ENCODE measurements at places on chromosomes 3 and 15. TPM values are rescaled to one million over a fixed set of nuclear protein-coding genes. Genes with fewer than 3 reads are reported as not detected.

Gene GPR176
- total RNA-seq = 1.3 TPM

Gene BLM
- total RNA-seq = 2.3 TPM

Gene GOLGA6A
- total RNA-seq = not detected

- no peak for DNase-seq
Measured at GRCh38 chr3:40152482-40153133, 156.9 kb upstream of the EIF1B start.

DNA sequence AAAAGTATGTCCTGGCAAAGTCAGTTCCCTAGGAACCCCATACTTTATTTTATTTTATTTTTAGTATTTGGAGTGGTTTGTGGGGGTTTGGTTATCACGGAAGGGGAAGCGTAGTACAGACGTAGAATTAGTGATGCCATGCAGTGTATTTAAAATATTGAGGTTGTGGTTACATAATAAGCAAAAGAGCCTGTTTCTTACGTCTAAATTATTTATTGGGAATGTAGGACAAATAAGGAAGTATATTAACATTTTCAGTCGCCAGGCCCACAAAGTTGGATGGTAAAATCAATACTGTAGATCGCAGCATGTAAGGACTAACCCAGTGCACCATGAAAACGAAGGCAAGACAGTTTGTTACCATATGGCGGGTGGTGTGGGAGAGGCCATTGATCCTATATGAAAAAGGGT, 558 bp downstream of the DTWD1 start:
- peak; percentile 36 for DNase-seq

GRCh38 chr3:16461463-16462245, 51.8 kb downstream of the RFTN1 start:
- no peak for DNase-seq

DNA sequence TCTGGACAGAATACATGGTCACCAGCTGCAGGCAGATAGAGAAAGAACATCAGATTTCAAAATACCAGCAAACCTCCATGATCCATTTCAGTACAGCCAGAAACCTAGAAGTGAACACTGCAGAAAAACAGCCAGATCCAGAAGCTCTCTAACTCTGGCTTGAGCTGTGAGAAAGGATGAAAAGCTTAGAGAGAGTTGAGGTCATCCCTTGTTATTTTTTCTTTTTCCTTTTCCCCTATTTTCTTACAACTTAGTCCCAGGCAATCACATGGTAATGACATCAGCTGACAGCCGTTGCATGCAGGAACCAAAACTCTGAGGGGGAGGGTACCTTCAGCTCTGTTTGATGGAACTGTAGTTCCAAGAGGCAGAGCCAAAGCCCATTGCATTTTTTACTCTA, 113.2 kb downstream of the TCF12 start:
- no peak for DNase-seq

GRCh38 chr3:23944007-23944783, 891 bp upstream of the NR1D2 start:
- peak; percentile 52 for DNase-seq

Data from stomach (tissue), 19 donors.